Mucosa of gallbladder (tissue), 1 donor: ENCODE measurements at places on chromosomes 7 and 10. TPM values are rescaled to one million over a fixed set of nuclear protein-coding genes. Genes with fewer than 3 reads are reported as not detected.

DNA sequence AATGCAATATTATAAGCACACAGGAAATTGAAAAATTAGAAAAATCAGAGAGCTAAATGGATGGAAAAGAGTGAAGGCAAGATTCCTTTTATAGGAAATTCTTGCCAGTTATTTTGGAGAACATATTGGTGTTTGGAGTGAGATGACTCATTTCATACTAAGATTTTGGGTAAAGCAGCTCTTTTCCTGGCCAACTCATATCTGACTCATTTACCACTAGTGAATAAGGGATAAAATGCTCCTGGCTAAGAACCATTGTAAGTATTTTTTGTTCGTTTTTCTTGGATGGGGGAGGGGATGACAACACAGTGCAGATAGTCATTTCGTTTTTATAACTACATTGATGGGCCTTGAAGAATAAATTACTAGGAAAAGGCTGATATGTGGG is 139.3 kb downstream of the TWIST1 start:
- DNase-seq = no peak

The TMEM229A gene
- total RNA-seq = 0.66 TPM

The LRRTM3 gene
- total RNA-seq = not detected

The UCMA gene
- not detected for total RNA-seq

DNA sequence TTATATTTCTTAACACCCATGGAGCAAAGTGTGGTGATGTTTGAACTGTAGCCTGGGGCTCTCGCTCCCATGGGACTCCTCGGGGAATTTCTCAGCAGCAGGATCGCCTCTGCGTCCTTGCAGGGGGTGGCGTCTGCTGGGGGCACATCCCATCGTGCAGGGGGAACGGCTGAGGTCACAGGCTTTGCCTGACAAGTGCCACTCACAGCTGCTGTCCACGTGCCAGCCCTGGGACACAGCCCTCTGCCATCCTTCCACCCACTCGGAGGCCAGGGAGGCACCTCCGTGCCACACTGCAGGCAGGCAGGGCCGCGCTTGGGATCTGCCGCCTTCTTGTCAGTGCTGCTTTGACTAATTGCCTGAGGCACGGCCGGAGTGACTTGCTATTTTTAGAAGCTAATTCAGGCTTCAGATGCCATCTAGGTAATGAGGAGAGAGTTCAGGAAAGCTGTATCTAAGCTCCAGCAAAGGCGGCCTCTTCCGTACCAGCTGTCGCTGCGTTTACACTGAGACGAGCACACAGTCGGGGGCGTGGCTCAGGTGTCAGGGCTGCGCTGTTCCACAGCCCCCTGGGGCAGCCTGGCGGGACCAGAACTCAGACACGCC is 45.7 kb downstream of the PITRM1 start:
- DNase-seq = no peak

DNA sequence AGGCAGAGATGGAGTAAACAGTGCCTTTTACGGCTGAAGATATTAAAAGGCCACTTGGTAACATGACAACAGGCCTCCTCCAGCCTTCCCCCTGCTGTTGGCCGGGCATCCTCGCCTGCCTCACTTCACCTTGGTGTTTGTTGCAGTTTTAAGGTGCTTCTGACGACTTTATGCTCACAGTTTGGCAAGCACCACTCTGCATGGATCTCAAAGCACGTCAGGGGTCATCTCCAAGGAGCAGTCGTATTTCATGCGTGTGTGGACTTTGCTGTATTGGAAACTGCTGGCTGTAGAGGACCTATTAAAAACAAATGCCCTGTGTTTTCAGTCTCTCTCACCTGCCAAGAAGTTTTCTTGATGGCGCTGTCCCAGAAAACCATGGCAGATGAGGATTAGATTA is 483.1 kb downstream of the RPS24 start:
- no peak for DNase-seq

The R3HCC1L gene
- 15.8 TPM for total RNA-seq

The OPN1SW gene
- not detected for total RNA-seq

- no peak for DNase-seq
Measured at GRCh38 chr7:129438839-129439651, 4.8 kb downstream of the STRIP2 start.

DNA sequence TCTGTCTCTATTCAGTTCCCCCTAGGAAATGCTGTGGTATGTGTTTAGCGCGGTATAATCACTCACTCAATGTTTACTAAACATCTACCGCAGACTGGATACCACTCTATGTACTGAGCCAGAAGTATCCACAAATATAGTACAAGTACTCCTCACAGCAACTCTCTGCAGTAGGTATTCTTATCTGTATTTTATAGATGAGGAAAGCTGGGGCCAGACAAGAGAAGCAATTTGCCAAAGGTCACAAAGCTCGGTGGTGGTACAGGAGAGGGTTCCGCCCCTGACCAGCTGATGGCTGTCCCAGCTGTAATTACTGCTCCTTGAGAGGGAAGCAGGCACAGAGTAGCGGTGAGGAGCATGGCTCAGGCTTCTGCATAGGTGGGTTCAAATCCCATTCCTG is 184.1 kb downstream of the DOCK4 start:
- no peak for DNase-seq

The CPXM2 gene
- 7.6 TPM for total RNA-seq

GRCh38 chr10:6175329-6176055 is 27.2 kb upstream of the PFKFB3 start:
- DNase-seq = no peak

DNA sequence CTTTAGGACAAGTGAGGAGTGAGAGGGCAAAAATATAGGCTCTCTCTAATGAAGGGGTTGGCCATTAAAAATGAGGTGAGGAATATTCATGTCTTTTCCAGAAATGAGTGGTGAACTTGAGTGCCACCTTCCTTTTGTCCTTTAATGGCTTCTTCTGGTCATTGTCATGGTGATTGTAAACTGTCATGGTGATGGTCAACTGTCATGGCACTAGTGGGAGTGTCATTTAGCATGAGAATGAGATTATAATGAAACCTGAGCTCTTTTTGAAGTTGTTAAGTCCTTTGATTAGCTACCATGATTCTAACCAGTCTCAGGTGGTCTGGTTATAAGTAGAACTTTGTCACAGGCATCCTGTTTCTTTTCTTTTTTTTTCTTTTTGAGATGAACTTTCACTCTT is 524.4 kb downstream of the NEBL start:
- no peak for DNase-seq
